ENCODE measurements at places on chromosomes 2 and 18. TPM values are rescaled to one million over a fixed set of nuclear protein-coding genes. Genes with fewer than 3 reads are reported as not detected.

- DNase-seq: no peak
Observed at GRCh38 chr2:151840216-151841046, 12.2 kb upstream of the ARL5A start.

GRCh38 chr2:239222706-239223309 lies 178.0 kb downstream of the HDAC4 start:
- DNase-seq: no peak

GRCh38 chr18:38940475-38940862 lies 1374.9 kb upstream of the CELF4 start:
- no peak for DNase-seq

DNA sequence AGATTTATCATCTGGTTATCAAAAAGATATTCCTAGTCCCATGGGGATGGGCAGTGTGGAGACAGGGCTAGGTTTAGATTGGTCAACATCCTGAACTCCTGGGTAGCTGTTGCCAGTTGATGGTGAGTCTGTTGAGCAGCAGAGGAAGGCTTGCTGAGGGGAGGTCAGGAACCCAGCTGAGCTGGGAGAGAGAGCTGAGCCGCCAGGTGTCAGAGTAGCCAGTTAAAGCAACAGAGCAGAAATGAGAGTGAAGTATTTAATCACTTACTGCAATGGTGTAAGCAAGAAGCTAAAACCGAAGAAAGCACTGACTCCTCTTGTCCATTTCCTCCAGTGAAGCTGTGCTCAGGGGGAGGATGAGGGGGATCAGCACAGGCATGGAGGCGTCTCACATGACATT lies 29.6 kb downstream of the SMYD1 start:
- no peak for DNase-seq

- DNase-seq: no peak
Observed at GRCh38 chr2:172323256-172323655, 104.1 kb upstream of the ITGA6 start.

GRCh38 chr2:43708178-43708577 lies 31.9 kb upstream of the C1GALT1C1L start:
- no peak for DNase-seq

DNA sequence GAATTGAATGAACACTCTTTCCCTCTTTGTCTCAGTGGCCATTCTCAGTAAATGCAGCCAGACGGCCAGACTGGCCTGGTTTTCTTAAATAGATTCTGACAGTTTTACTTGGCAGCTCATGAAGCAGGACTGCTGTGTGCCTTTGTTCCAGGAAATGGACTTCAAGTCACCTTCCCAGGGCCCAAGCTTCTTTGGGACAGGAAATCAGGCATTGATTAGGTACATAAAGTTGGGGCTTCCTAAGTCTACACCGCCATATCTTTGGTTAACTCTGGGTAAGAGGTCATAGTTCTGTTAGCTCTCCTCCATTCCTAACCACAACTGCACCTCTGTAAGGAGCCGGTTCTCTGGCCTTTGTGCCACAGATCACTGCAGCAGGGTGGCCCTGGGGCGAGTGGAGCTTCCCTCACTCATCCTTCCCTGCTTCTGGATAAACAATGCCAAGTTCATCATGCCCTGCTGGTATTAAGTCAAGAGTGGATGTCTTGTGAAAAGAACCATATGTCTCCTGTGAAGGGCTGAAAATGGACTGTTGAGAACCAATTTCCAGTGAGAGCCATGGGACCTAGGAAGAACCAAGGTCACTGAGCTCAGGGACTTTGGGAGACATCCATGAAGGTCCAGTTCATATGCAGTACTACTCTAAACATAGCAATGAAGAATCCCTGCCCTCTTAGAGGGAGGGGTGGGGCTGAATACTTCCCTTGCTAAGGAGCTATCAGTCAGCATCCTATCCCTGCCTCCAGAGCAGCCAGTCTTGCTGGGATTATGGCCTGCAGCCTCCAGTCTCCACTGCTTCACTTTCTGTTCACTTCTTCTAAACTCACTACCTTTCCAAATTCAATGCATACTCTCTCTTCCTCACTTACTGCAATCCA lies 122.6 kb upstream of the XPO1 start:
- DNase-seq: no peak

GRCh38 chr18:24342347-24342746 lies 55.3 kb downstream of the OSBPL1A start:
- no peak for DNase-seq

- no peak for DNase-seq
Observed at GRCh38 chr2:15939854-15940660, at the start of gene MYCN. MYCN (plus strand) TSS chr2:15940550; CDS start chr2:15942065, 1,515 bp downstream.

GRCh38 chr2:239143858-239144712 lies 256.7 kb downstream of the HDAC4 start:
- peak; percentile 50 for DNase-seq

DNA sequence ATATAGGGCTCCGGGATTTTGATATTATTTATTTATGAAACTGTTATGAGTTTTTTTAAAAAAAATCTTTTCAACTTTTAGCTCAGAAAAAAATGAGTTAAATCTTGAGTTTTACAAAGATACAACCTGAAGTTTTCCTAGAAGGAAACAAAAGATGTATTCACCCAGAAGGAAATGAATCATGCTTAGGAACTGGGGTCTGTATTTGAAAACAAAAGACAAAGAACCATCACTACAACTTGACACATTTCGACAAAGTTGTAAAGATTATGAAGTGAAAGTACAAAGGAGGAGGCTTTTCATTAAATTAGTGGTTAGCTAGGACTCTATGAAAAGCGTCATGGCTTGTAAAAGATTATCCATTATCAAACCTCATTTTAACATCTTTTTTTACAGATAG lies 143.3 kb downstream of the PDE1A start:
- DNase-seq: no peak

GRCh38 chr18:5895299-5895875 lies at the start of gene TMEM200C:
TMEM200C (minus strand) TSS chr18:5895522; CDS start chr18:5892063, 3,459 bp downstream.
- peak; percentile 51 for DNase-seq

- DNase-seq: no peak
Observed at GRCh38 chr2:214315324-214315723, 95.5 kb upstream of the VWC2L start.

GRCh38 chr2:146931109-146931508 lies 913.7 kb upstream of the ACVR2A start:
- DNase-seq: no peak

DNA sequence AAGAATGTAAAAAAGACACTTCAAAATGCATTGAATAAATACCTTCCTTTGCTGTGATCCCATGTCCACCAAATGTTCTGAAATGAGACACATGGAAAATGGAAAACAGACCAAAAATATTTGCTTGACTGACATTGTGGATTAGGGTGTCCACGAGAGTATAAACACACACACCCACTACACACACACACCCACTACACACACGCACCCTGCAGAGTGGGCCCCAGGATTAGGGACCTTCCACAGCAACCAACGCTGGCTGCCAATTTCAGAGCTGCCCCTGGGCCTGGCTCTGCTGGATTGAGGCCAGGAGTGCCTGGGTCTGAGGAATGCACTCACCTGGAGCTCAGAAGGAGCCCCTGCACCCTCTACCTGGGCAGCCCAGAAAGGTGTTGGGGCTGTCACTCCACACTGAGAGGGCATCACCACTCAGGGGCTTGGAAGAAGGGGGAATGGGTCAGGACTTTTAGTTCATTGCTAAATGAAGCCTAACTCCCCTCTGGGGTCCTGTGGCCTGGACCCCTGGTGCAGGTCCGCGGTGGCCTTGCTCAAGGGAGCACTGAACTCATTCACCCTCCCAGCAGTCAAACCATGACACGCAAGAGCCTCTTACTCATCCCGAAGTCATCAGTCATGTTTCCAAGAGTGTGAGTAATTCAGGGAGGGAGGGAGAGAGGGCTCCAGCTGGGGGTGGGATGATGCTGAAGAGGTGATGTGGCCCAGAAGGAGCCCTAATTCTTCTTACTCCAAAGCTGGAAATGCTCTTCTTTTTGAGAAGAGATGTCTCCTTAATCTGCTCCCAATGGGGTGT lies 50.2 kb upstream of the PLB1 start:
- no peak for DNase-seq

DNA sequence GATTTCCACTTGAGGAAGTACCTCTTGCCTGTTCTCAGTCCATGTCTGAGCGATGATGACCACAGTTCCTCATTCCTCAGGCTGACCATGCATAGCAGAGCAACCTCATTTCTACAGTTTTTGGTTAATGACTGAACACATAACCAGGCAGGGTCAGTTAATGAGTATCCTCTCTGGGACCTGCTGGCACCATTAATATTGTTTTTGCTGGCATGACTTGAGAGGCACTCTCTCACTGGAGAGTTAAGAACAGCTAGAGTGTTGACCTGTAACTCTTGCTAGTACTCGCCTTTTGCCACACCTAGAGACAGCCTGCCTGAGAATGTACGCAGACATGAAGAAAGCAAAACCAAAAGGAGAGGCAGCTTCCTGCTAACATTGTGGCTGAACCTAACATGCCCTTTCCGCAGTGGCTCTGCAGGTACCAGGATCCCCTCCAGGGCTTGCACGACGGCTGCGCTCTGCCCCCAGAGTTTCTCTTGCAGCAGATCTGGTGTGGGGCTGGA lies 23.9 kb downstream of the PECR start:
- peak; percentile 55 for DNase-seq

The SNED1 gene
- 36.2 TPM for total RNA-seq

The GORASP2 gene
- total RNA-seq: 64.9 TPM

The C2orf80 gene
- total RNA-seq: not detected

The KLHL30 gene
- 0.71 TPM for total RNA-seq

The QPCT gene
- 8.6 TPM for total RNA-seq

The MGAT4A gene
- total RNA-seq: 82.0 TPM

The ASB3 gene
- 35.0 TPM for total RNA-seq

The FAP gene
- total RNA-seq: 3.4 TPM

The ESCO1 gene
- total RNA-seq: 16.5 TPM

The RTP5 gene
- total RNA-seq: not detected

Measured in lower lobe of right lung (tissue), 2 donors.